Retinal pigment epithelial cell (primary cell): ENCODE measurements at places on chromosomes 11 and 22.

- no peak for DNase-seq
Measured at GRCh38 chr22:33018232-33018864, 39.8 kb downstream of the SYN3 start.

DNA sequence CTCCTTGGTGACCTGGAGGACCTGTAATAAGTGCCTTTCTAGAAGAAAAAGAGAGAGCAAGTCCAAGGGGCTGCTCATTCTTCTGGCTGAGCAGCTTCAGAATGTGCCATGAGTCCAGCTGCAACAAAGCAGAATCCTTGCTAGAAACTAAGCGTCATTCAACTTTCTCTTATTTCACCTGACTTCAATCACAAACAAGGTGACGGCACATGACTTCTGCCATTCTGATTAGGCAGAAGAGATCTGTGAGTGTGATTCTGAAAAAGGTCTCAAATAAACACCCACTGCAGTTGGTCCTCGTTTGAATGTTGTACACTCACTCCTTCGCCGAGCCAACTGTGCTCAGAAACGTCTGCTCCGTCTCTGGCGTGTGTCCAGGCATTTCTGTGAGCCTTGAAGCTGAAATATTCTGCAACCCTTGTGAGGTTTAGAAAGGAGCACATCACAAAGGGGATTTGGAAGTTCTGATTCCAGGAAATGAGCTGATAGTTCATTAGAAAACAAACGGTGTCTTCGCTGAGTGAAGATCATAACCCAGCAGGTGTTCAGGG, 623.8 kb upstream of the KIRREL3 start:
- peak; percentile 39 for DNase-seq

- no peak for DNase-seq
Measured at GRCh38 chr11:87263979-87264378, 226.2 kb downstream of the TMEM135 start.

DNA sequence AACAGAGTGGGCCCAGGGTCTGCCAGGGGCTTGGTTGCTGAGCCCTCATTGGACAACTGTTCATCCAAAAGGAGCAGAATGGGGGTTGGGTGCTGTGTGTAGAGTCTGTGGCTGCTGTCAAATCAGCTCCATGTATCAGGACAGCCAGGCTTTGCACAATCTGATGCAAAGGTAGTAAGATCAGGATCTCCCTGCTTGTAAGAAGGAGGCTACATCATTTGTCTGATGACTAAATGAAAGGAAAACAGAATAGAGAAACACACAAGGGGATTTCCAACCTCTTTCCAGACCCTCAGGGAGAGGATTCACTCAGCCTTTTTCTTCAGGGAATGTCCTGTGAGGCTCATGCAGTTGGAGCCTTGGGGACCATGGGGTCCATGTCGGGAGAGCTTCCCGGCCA, 7.2 kb downstream of the MICAL2 start:
- DNase-seq, result no peak

- no peak for DNase-seq
Measured at GRCh38 chr11:44916801-44917385, 33.8 kb downstream of the TP53I11 start.
